ENCODE measurements at places on chromosomes 12 and 14. TPM values are rescaled to one million over a fixed set of nuclear protein-coding genes. Genes with fewer than 3 reads are reported as not detected.
A peak's percentile ranks its signal among the peaks of the same experiment; 100 is the strongest.

GRCh38 chr12:115035535-115036107, 351.6 kb upstream of the TBX3 start:
- no peaks in the 10 kb centered on the region for H3K36me3 ChIP-seq
- H3K4me1 ChIP-seq = no peaks in the 10 kb centered on the region
- no peak overlapping the region for H3K27ac ChIP-seq
- DNase-seq = no peak

DNA sequence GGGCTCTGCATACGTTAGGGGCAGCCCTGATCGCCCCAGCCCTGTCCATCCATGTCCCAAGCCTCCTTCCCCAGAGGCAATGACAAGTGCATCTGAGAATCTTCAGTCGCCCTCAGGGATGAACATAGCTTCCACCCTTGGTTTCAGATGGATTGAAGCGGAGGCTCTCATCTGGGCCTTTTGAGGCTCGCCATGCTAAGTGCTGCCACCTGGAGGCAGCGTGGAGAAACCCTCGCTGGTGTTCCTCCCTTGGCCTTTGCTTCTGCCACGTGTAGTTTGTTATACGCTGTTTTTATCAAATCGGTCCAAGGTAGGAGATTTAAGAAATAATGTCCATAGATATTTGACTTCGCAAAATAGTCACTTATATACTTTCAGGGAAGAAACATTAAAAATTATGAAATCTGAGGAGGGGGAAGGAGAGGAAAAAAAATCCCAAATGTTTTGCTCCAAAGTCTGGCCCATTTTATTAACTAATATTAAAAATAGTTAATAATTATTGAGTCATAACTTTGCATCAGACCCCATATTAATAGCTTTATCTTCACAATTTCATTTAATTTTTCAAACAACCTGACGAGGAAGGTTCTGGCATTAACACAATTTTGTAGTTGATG, 28.8 kb upstream of the LRRC10 start:
- H3K4me3 ChIP-seq = no peak overlapping the region
- DNase-seq = peak; percentile 44
- no peaks in the 10 kb centered on the region for H3K36me3 ChIP-seq
- H3K27me3 ChIP-seq = peaks cover 2% of the 10 kb centered on the region
- no peaks in the 10 kb centered on the region for H3K4me1 ChIP-seq

DNA sequence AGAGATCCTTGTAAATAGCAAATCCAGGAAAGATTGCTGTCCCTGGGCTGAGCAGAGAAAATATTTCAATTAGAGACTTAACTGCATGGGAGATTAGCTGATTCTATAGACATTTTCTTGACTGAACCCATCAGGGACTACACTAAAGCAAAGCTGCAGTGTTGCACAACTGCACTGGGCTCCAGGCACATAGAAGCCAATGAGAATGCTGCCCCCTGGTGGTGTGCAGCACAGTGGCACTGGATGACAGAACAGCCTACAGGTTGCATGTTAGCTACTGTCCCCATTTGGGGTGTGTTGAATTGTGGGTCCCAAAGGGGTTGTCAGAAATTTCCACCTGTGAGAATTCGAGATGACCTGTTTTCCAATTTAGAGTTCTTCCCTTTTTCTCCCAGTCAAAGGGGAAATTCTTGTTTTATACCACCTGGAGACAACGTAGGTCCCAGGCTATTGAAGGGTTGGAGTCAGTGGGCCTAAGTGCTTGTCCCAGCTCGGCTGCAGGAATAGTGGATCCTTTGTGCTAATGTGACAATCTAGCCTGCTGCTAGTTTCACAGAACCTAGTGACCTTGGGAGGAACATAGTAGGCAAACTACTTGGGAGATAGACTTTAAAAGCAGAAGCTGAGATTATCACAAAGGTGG, 114.7 kb downstream of the SLC8A3 start:
- H3K36me3 ChIP-seq = no peaks in the 10 kb centered on the region
- DNase-seq = peak; percentile 9
- no peak overlapping the region for H3K4me3 ChIP-seq
- H3K27me3 ChIP-seq = peaks cover 3% of the 10 kb centered on the region
- H3K27ac ChIP-seq = no peak overlapping the region
- no peaks in the 10 kb centered on the region for H3K4me1 ChIP-seq

GRCh38 chr14:60175255-60175902, 10.2 kb upstream of the DHRS7 start:
- no peaks in the 10 kb centered on the region for H3K27me3 ChIP-seq
- H3K27ac ChIP-seq = no peak overlapping the region

DNA sequence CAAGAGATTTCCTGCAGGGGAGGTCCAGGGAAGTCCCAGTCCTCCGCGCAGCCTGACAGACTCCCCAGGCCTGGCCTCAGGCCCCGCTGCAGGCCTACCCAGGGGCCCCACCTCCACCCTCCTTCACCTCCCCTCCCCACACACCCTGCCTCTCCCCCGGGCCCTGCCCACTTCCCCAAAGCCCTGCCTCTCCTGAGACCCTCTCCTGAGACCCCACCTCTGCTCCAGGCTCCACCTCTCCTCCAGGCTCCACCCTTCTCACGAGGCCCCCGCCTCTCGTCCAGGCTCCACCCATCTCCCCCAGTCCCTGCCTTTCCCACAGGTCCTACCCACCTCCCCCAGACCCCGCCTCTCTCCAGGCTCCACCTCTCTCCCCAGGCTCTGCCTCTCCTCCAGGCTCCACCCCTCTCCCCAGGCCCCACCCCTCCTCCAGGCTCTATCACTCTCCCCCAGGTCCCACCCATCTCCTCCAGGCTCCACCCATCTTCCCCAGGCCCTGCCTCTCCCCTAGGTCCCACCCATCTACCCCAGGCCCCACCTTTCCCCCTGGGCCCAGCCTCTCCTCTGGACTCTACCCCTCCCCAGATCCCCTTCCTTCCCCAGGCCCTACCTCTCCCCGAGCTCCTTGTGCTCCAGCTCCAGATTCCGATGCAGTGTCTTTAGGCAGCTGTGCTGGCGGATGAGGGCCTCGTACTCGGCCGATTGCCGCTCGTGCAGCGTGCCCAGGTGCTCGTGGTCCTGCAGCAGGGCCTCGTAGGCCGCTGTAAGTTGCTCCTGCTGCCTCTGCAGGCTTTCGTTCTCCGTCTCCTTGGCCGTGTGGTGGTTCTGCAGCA, 58.8 kb upstream of the GPR68 start:
- peak; percentile 28 for DNase-seq
- H3K4me3 ChIP-seq = no peak overlapping the region
- H3K36me3 ChIP-seq = peaks cover 47% of the 10 kb centered on the region
- peaks cover 42% of the 10 kb centered on the region for H3K27me3 ChIP-seq

GRCh38 chr12:95582230-95583058, 31.2 kb upstream of the USP44 start:
- H3K4me3 ChIP-seq = no peak overlapping the region
- no peaks in the 10 kb centered on the region for H3K36me3 ChIP-seq
- DNase-seq = no peak
- H3K27me3 ChIP-seq = no peaks in the 10 kb centered on the region
- no peaks in the 10 kb centered on the region for H3K4me1 ChIP-seq
- no peak overlapping the region for H3K27ac ChIP-seq

DNA sequence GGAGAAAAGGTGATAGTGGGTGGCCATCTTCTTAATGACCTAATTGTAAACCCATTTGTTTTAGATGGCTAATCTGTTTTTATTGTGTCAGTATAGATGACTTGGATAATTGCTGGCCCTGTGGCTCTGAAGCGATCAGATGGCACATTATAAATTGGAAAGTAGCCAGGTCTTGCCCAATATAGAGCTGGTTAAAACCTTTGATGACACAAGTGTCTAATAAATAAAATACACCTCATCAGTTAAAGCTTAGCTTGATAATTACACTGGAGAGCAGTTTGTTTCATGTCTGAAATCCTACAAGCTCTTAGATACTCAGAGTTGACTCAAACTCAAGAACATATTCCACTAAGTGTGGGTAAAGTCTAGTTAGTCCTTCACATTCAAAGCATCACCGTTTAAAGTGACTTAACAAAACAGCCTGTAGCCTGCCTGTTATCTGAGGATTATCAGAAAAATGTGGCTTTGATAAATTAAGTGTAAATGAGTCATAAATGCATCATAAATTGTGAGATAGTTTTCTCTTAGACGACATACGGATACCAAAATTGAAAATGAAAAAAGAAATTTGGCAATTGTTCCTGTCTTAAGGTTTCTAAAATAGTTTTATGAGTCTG, 280.9 kb downstream of the LRIG3 start:
- no peak for DNase-seq
- H3K36me3 ChIP-seq = no peaks in the 10 kb centered on the region
- no peak overlapping the region for H3K4me3 ChIP-seq
- H3K27ac ChIP-seq = no peak overlapping the region
- H3K27me3 ChIP-seq = no peaks in the 10 kb centered on the region
- H3K4me1 ChIP-seq = no peaks in the 10 kb centered on the region

GRCh38 chr12:66190519-66191370, 1.7 kb downstream of the IRAK3 start:
- peaks cover 26% of the 10 kb centered on the region for H3K27me3 ChIP-seq
- H3K36me3 ChIP-seq = no peaks in the 10 kb centered on the region
- no peak overlapping the region for H3K27ac ChIP-seq

GRCh38 chr14:77045238-77046162, 17.0 kb upstream of the IRF2BPL start:
- H3K4me1 ChIP-seq = peaks cover 42% of the 10 kb centered on the region
- peaks cover 3% of the 10 kb centered on the region for H3K27me3 ChIP-seq
- no peak for DNase-seq

DNA sequence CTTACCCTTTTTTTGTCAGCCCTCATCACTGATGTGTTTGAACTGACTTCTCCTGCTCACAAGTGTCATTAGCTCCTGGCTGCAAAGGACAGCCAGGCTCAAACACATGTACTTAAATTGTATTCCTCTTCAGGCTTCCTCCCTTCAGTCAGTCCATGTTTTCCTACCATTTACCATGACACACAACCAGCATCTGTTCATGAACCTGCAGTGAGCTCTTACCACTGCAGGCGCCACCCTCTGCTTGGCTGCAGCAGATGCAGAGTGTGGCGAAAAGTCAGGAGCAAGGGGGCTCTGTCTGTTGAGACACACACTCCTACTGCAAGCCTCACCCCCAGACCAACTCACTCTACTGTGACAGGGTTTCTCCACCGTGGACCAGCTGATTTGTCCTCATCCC, 70.2 kb downstream of the TSPAN11 start:
- no peak overlapping the region for H3K27ac ChIP-seq
- no peak overlapping the region for H3K4me3 ChIP-seq
- peaks cover 3% of the 10 kb centered on the region for H3K27me3 ChIP-seq

- H3K36me3 ChIP-seq = peaks cover 3% of the 10 kb centered on the region
- H3K27me3 ChIP-seq = peaks cover 2% of the 10 kb centered on the region
- no peak overlapping the region for H3K4me3 ChIP-seq
- no peak overlapping the region for H3K27ac ChIP-seq
- no peak for DNase-seq
These were observed 286.8 kb downstream of the DIO2 start for GRCh38 chr14:79924551-79924950.

DNA sequence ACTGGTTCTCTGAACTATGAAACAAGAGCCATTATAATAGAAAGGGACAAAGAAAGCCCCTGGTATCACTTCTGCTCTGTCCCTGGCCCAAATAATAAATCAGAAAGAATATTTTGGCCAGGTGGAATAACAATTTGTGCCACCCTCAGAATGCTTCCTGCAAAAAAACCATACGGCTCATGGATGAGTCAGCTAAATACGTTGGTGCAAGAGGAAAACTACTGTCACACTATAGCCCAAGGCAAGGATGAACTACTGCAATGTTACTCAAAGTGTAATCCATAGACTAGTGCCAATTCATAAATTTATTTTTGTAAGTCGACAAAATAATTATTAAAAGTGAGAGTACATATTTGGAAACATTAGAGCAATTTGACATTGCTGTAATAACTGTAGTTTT, 68.2 kb downstream of the ANKS1B start:
- no peak overlapping the region for H3K27ac ChIP-seq
- H3K27me3 ChIP-seq = no peaks in the 10 kb centered on the region
- no peak overlapping the region for H3K4me3 ChIP-seq
- no peaks in the 10 kb centered on the region for H3K36me3 ChIP-seq
- no peaks in the 10 kb centered on the region for H3K4me1 ChIP-seq

DNA sequence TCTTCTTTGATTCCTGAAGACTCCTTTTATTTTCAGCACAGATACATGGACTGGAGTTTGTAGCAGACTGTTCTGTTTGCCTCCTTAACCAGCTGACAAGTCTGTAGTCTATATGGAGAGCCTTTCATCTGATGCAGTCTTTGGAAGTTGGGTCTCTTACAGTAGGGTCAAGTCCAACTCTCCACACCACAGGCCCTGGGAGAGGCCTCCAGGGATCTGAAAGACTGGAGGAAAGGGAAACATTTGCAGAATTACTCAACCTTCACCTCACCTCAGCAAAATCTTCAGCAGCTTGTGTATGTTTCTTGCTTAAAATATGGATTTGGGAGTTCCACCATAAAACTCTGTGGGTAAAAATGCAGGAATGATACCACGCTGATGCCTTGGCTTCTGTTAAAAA, 188.4 kb downstream of the MSRB3 start:
- H3K4me1 ChIP-seq = no peaks in the 10 kb centered on the region
- no peak overlapping the region for H3K27ac ChIP-seq
- DNase-seq = no peak
- H3K4me3 ChIP-seq = no peak overlapping the region
- H3K27me3 ChIP-seq = no peaks in the 10 kb centered on the region

- no peaks in the 10 kb centered on the region for H3K4me1 ChIP-seq
- H3K27ac ChIP-seq = no peak overlapping the region
- DNase-seq = no peak
- peaks cover 7% of the 10 kb centered on the region for H3K27me3 ChIP-seq
- no peaks in the 10 kb centered on the region for H3K36me3 ChIP-seq
These were observed 24.7 kb upstream of the EEA1 start for GRCh38 chr12:92953747-92954146.

- H3K4me3 ChIP-seq = no peak overlapping the region
- peaks cover 6% of the 10 kb centered on the region for H3K27me3 ChIP-seq
These were observed 8.5 kb upstream of the VASH1 start for GRCh38 chr14:76752744-76753143.

- no peak overlapping the region for H3K27ac ChIP-seq
- no peaks in the 10 kb centered on the region for H3K36me3 ChIP-seq
- no peak for DNase-seq
- no peak overlapping the region for H3K4me3 ChIP-seq
These were observed 9.7 kb downstream of the JDP2 start for GRCh38 chr14:75437201-75438143.

HVCN1 gene
- polyA plus RNA-seq = 28.8 TPM

PPFIA2 gene
- polyA plus RNA-seq = not detected

MLXIP gene
- polyA plus RNA-seq = 4.7 TPM

DEPDC4 gene
- polyA plus RNA-seq = 0.29 TPM

CEBPE gene
- not detected for polyA plus RNA-seq

DIO2 gene
- polyA plus RNA-seq = not detected
